Sciatic nerve (tissue), 2 donors: ENCODE measurements at places on chromosomes 4 and X. TPM values are rescaled to one million over a fixed set of nuclear protein-coding genes. Genes with fewer than 3 reads are reported as not detected.

Gene FGF5
- total RNA-seq, result 0.31 TPM

Gene ADAMTS3
- 2.3 TPM for total RNA-seq

Gene ESX1
- total RNA-seq, result not detected

Gene ATP8A1
- total RNA-seq, result 54.6 TPM

Gene MXD4
- 84.7 TPM for total RNA-seq

DNA sequence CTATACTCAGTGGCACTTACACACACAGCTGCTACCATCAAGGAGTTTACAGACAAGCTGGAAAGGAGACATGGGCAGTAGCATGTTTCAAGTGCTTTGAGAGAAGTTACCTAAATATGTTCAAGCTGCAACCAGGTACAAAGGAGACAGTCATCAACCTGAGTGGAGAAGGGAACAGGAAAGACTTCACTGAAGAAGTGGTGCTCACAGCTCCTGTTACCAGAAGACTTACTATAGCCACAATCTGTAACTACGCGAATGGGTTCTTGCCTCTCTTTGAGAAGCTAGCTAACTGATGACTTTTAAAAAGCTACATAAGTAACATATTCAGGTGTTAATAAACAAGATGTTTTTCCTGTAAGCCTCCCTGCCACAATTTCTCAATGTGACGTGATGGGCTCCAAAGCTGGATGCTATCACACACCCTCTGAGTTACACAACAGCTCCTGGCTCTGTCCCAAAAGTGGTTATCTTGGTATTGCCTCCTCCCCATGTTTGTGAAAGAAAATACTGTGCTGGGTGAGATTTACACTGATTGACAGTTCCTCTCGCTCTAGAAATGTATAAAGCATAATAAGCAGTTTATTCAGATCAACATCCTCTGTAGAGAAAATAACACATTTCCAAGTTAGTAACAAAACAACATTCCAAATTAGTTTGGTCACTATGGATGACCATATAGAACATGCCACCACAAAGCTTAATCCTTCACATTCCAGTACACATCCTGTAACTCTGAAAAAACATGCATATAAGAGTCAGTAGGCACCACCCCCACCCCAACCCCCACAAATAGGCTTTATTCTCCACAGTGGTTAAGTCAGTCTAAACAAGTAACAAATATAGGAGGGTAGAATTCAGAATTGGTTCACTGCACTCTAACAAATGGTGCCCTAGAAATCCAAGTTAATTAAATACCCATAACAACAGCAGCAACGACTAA lies 81.8 kb downstream of the FRYL start:
- peak; percentile 70 for DNase-seq

GRCh38 chr4:121277194-121278105 lies 103.4 kb downstream of the QRFPR start:
- no peak for DNase-seq

DNA sequence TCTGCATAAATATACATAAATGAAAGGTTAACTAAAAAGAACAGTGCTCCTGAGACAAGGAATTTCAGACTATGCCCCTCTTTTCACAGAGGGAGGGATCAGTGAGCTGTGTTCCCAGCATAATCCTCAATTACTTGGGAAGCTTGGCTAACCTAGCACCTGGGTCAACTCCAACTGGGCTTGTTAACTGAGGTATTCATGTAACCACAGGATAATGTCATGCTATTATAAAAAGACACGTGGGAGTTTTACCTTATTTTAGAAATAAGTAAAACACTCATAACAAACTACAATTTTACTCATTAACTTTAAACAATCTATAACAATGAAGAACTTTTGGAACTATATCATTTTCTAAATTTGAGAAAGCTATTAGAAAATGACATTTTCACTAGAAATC lies 48.6 kb downstream of the RPGR start:
- no peak for DNase-seq

DNA sequence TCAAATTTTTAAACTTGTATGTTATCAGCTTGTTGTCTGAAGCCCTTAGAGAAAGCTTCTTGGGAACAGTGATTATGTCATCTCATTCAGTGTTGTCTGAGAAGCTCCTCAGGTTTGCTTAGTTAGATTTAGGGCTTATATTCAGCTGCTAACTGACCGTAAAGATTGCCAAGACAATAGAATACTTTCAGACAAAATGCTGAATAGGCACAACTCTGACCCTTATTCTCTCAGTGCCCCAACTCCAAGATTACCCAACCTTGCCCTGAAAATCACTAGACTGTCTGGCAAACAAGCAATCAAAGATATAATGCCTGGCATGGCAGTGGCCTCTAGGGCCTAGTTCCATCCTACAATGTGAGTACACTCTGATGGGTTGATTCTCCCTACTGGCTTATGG lies 950.5 kb upstream of the HS3ST1 start:
- no peak for DNase-seq

GRCh38 chr4:128517096-128517738 lies 229.6 kb upstream of the PGRMC2 start:
- no peak for DNase-seq

GRCh38 chr4:8739820-8740665 lies 131.6 kb downstream of the HMX1 start:
- DNase-seq, result peak; percentile 35

DNA sequence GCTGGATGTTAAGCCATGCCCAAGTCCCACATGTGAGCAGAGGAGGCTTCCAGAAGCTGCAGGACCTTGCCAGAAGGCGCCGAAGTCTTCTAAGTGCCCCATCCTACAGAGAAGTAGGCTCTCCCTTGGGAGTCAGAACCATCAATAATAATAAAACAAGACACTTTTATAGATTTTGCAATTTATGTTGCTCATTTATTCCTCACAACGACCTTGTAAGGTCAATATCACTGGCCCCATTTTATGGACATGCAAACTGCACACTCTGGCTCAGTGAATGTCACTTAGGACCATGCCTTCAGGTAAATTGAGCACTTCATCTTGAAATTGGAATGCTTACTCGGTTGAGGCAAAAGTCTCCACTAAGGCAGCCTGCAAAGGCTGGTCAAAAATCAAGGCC lies 170.4 kb downstream of the BCOR start:
- DNase-seq, result no peak

DNA sequence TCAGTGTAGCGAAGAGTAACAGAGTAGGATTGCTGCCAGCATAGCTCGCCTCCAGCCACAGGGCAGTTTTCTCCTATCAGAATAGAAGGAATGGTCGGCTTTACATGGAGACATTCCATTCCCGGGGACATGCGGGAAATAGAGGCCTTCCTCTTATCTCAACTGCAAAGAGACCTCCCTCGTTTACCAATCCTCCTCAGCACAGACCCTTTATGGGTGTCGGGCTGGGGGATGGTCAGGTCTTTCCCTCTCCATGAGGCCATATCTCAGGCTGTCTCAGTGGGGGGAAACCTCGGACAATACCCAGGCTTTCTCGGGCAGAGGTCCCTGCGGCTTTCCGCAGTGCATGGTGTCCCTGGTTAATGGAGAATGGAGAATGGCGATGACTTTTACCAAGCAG lies 285.0 kb downstream of the ASMT start:
- no peak for DNase-seq

DNA sequence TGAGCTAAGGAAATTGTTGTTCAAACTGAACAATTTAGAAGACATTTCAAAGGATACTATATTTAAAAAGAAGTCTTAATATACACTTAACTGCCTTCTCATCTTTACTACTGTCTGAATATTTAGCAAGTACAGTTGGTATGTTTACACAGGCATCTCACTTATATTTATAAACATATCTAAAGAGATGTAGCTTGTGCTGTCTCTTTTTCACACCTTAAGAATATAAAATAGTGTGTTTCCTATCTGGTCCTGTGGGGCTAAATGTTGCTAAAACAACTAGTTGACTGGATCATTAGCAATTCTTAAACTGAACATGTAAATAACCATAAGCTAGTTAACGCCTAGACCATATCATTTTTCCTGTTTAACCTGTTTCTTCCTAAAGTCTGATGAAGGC lies 336.3 kb downstream of the PPP3CA start:
- no peak for DNase-seq

DNA sequence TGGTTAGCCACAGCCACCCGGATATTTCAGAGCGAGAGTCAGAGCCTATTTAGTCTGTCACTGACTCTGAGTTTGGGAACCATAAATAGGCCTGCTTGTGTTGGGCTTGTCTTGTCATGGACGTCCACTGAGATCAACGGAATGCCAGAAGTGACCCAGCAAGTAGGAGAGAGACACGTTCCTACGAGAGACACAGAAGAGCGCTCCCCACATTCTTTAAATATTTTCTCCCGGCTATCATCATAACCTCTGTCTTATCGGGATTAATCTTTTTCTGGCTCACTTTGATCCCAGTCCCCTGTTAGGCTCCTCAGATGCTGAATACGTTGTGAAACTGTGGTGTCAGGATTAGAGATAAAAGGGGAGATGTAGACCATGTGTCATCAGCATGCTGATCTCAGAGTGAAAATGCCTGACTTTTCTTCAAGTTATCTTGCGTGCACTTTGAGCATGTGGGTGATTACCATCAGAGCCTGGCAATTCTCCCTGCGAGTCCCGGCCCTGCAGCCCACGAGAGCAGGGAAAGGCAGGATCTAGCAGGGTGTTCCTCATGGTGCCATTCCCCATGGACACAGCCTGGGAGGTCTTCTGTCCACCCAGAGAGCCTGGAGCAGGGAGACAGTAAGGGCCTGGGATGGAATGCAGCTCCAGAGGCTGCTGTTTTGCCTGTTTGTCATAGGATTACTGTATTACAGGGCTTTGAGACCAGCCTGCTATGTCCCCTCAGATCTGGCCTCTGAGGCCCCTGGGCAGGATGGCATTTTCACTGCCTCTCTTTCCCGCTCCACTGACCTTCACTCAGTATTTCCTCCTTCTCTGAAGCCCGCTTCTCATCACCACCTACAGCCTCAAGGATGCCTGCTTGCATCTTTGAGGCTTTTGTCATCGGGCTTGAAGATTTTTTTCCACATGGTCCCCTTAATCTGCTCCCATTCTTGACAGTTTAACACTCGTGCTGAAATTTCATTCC lies 2.8 kb upstream of the TENM3 start:
- no peak for DNase-seq

DNA sequence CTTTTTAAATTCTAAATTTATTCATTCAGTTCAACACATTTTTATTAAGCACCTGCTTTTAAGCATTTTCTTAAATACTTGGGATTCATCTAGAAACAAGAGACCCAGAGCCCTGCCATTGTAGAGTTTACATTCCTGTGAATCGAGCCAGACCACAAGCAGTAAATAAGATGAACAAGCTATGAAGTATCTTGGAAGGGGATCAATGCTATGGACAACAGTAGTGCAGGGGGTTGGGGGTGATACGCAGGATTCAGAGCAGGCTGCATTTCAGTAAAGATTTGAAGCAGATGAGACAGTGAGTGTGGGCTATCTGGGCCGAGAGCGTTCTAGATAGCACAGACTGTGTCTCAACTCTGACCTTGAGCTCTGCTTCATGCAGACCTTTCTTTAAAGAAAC lies 35.1 kb downstream of the CLDN22 start:
- no peak for DNase-seq
